GM12864 (cell line): ENCODE measurements at places on chromosomes 16 and 17.

- DNase-seq, result no peak
These were observed 736.4 kb upstream of the GOT2 start for GRCh38 chr16:59470556-59470955.

DNA sequence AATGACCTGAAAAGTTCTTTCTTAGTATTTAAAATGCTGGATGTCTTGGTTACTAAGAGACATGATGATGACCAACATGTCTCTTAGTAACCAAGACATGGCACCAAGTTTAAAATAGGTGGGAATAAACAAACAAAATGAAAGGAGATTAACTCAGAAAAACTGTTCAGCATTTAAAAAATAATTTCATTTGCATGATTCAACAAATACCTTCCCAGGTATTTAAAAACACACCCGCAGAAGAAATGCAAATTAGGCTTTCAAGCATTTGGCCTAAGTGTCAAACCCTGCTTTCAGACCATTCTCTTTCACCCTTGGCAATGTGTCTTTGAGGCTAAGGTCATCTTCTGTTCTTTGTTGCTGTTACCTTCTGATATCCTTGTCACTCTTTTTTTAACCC lies 91.4 kb upstream of the CORO6 start:
- no peak for DNase-seq

GRCh38 chr16:6019490-6019991 lies 921.9 kb upstream of the EEF2KMT start:
- no peak for DNase-seq

GRCh38 chr17:76174037-76174436 lies 33.0 kb upstream of the FOXJ1 start:
- no peak for DNase-seq

DNA sequence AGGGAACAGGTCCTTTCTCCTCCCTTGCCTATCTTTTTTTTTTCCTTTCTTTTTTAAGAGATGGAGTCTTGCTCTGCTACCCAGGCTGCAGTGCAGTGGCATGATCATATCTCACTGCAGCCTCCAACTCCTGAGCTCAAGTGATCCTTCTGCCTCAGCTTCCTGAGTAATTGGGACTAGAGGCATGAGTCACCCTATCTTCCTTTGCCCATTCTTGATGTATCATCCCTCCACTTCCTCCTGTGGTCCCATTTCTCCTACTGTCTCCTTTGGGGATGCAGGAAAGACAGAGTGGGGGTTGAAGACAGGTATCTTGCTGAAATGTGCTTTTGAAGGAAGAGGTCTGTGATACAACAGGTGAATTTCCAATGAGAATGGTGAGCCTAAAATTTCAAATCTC lies 5.5 kb downstream of the MYO19 start:
- DNase-seq, result no peak

GRCh38 chr17:20032636-20033035 lies 23.5 kb downstream of the SPECC1 start:
- DNase-seq, result no peak

DNA sequence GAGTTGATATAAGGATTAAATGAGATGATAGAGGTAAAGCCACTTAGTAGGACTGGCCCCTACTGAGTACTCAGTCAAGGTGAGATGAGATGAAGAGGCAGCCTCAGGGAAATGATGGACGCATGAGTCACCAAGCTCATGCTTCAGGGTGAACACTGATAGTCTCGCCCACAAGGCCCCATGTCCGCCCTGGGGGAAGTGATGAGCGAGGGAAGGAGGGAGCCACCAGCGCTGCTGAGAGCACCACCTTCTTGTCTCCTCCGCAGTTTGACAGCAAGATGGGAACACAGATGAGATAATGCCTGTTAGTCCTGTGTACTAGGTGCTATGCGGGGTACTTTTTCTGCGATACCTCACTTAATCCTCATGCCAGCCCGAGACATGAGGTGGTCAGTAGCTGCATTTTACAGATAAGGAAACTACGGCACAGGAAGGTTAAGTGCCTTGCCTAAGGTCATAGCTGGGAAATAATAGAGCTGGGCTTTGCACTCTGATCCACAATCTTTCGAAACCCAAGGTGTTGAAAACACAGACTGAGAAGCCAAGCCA lies 383.0 kb downstream of the CPPED1 start:
- peak; percentile 3 for DNase-seq

GRCh38 chr16:27505297-27506236 lies 44.1 kb downstream of the GTF3C1 start:
- DNase-seq, result no peak

DNA sequence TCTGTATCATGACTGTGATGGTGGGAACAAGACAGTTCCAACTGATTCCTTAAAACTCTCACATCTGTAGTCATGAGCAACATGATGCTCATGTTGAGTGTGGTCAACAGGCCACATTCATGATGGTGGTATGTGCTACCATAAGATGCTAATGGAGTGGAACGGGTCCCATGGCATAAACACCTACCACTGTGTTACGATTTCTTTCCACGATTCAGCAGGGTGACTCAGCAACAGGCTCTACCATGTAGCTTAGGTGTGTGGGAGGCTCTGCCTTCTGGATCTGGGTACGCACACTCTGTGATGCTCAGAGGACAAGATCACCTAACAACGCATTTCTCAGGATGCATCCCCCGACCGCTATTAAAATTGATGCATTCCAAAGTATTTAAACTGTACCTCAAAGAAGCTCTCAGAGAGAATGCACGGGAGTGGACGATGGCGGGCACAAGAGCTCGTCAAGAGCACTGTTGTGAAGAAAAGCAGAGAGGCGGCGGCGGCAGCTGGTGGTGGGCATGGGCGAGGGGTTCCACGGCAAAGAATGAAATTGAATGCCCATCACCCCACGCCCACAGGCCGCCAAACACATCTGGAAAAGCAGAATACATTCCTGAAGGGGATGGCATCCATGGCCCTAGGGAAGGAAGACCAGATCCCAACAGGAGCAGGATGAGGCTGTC lies 133.3 kb downstream of the ZNF778 start:
- DNase-seq, result no peak

GRCh38 chr17:70208080-70208794 lies 38.9 kb downstream of the KCNJ2 start:
- DNase-seq, result no peak

DNA sequence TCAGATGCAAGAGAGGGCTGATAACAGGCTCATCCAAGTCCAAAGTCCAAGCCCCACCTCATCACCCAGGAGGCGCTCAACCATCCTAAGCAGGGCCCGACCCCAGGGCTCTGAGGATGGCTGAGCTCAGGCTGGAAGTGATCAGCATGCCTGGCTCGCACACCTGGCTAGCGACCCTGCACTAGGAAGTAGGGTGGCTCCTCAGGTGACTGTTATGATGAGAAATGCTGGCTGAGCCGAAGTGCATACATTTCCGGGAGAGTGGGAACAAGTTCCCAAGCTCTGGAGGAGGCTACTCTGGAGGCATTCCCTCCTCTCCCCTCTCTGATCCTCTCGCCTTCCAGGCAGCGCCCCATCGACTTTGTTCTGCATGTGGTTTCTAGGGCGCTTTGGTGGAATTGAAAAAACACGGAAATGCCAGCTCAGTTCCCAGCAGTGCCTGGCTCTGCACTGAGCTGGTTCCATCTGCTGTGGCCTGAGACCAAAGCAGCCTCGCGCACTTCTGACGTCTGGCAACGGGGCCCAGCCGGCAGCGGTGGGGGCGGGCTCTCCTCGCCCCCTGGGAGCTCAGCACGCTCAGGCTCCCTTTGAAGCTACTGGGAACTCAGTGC lies 130.3 kb downstream of the IRF8 start:
- no peak for DNase-seq

DNA sequence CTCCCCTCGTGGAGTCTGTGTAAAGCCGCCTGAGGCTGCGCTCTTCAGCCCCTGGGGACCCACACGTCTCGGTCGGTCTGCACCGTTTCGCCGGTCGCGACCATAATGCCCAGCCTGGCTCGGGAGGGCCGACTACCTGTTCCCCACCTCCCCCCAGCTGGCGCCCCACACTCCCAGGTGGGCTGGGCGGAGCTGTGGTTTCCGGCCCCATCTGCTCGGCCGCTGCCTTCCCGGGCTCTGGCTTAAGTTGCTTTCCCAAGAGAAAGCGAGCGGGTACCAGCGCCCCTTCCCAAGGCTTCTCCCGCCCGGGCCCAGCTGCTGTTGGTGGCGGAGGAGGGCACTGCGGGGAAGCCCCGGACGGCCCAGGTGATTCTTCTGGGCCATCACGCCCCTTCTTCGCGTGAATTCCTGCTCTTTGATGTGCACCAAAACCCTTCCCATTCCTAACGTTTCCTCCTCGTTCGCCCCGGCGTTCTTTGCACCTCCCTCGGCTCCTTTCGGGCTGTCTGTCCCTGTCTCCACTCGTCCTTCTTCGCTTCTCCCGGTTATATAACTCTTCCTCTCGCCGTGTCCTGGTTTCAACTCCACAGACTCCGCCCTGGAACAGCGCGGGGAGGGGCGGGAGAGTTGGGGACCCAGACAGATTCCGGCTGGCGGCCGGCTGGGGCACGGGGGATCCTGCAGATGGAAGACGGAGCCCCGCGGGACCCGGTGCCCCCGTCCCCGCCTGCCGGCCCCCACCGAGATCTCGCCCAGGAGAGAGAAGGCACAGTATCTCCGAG lies 2.0 kb downstream of the KDM6B start:
- no peak for DNase-seq

- no peak for DNase-seq
These were observed 393.3 kb upstream of the TNRC6C start for GRCh38 chr17:77565166-77565565.

DNA sequence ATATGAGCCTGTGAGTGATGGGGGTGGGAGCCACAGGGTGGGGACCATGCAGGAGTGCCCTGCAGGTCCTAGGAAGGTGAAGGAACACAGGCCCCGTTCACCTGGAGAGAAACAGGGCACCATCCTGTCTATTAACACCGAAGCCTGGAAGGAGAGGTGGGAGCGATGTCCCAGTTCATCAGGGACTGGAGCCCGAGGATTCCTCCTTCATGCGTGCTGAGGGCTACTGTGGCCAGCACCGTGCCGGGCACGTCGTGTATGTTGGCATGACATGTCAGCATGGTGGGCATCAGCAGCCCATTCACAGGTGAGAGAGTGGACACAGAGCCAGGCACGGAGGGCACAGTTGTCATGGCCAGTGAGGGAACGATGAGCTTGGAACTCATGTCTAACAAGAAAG lies 1.4 kb downstream of the WFIKKN2 start:
- no peak for DNase-seq

- DNase-seq, result no peak
These were observed 9.8 kb downstream of the SLC38A10 start for GRCh38 chr17:81285179-81285878.

GRCh38 chr16:47309581-47310312 lies 151.1 kb downstream of the ITFG1 start:
- no peak for DNase-seq

DNA sequence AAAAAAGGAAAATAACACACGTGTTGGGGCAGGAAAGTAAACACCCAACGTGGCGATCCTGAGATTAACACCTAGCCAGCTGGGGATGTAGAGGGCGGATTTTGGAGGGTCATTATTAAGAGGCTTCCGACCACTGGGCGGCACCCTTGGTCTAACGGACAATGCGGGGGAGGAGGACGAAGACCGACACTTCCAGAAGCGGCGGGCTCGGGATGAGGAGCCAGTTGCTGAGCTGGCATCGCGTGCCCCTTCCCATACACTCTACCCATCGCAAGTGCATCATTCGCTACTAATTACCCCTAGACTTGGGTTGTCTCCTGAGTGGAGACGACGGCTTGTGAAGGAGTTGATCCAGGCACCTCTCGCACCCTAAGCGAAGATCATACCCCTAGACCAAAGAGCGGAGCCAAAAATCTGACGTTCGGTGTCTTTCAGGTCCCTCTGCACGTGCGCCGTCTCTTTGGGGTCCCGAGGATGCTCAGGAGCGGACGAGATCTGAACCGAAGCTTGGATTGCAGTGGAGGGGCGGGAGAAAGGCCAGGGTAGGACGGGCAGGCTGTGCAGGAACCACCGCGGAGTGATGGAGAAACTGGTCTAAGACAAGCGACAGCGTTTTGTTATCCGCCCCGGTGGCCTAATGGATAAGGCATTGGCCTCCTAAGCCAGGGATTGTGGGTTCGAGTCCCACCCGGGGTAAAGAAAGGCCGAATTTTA lies 17.6 kb downstream of the ZNF213 start:
- DNase-seq, result no peak
